ENCODE measurements at places on chromosomes 7 and 10. TPM values are rescaled to one million over a fixed set of nuclear protein-coding genes. Genes with fewer than 3 reads are reported as not detected.

SPDYE2B gene
- total RNA-seq = not detected

UPK3BL2 gene
- total RNA-seq = 8.1 TPM

PILRA gene
- total RNA-seq = 0.48 TPM

SLC25A28 gene
- 49.2 TPM for total RNA-seq

RPEL1 gene
- total RNA-seq = 0.08 TPM
